Suprapubic skin (tissue), 4 donors: ENCODE measurements at places on chromosomes 6 and 20. TPM values are rescaled to one million over a fixed set of nuclear protein-coding genes. Genes with fewer than 3 reads are reported as not detected.

- no peak for DNase-seq
- peak overlapping the region; percentile 98 for H3K27ac ChIP-seq
- peaks cover 84% of the 10 kb centered on the region for H3K27me3 ChIP-seq
- H3K4me1 ChIP-seq: peaks cover 57% of the 10 kb centered on the region
Observed at GRCh38 chr6:10412461-10413261, 2.2 kb downstream of the TFAP2A start.

PRPF6 gene
- 86.5 TPM for total RNA-seq

C2 gene
- total RNA-seq: 6.4 TPM

ZBTB46 gene
- 4.8 TPM for total RNA-seq
